Stimulated activated CD4-positive, alpha-beta T cell treated with anti-CD3 and anti-CD28 coated beads, Interleukin-12 subunit alpha, Interleukin-12 subunit beta, amount 100 ng/mL, for 4 hours (primary cell): ENCODE measurements at places on chromosomes 2 and 18.

GRCh38 chr2:23510471-23510870 lies 125.5 kb downstream of the KLHL29 start:
- DNase-seq: no peak

DNA sequence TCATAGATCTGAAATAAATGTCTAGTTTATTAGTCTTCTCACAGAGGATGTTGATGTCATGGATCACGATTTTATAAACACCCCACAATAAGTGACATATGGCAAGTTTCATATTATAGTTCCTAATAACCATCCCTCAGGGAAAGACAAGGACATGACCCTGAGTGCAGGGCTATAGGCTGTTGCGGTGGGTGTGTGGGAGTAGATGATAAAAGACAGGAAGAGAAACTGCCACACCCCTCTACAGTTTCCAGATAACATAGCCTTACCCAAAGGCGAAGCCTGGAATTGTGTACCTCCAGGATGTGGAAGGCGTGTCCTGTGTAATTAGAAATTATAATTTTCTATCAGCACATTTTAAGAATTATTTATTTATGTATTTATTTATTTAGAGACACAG lies 2.4 kb upstream of the NEDD4L start:
- DNase-seq: no peak

- DNase-seq: no peak
Measured at GRCh38 chr2:75573145-75573878, 12.6 kb upstream of the EVA1A start.

- no peak for DNase-seq
Measured at GRCh38 chr2:65361623-65362022, 70.8 kb downstream of the SPRED2 start.

- DNase-seq: no peak
Measured at GRCh38 chr2:200353120-200353519, 46.6 kb downstream of the SPATS2L start.

- no peak for DNase-seq
Measured at GRCh38 chr2:224909885-224910573, 132.2 kb downstream of the DOCK10 start.

DNA sequence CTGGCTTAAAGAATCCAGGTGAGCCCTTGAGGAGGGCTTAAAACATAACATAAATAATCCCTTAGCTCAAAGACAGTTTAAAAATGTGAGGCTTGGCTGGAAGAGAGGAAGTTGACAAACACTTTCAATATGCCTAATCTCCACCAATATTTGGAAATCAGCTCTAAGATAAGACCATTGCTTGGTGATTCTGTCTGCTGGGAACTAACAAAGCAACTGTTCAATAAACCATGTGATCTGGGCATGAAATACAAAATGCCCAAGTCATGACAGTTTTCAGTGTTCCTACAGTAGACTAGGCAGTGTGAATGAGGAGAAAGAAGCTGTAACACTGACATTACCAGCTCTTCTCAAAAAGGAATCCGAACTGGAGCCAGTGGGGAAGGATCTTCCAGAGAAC lies 10.7 kb downstream of the MFF start:
- no peak for DNase-seq

GRCh38 chr18:75474332-75474731 lies 46.8 kb upstream of the SMIM21 start:
- no peak for DNase-seq

DNA sequence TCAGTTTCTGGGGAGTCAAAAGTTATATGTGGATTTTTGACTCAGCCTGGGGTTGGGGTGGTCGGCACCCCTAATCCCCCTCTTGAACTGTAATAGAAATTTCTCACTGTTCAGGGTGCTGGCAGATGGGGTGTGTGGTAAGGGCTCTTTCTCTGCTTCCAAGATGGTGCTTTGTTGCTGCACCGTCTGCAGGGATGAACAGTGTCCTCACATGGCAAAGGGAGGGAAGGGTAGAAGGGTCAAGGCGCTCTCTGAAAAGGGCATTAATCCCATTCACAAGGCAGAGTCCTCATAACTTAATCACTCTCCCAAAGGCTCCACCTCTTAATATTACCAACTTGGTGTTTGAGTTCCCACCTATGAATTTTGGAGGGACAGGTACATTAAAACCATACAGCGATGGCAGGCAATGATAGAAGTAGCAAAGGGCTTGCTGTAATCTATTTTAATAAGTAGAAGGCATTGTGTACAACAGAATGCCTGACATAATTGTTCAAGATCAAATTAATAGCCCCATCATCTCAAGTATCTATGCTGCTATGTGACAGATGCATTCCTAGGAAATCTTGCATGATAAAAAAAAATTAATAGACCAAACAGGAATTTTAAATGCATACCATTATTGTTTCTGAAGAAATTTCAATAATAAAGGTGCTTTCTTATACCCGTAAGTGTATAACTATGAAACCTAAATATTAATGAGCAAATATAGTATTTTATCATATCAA lies 28.1 kb downstream of the MMADHC start:
- no peak for DNase-seq

DNA sequence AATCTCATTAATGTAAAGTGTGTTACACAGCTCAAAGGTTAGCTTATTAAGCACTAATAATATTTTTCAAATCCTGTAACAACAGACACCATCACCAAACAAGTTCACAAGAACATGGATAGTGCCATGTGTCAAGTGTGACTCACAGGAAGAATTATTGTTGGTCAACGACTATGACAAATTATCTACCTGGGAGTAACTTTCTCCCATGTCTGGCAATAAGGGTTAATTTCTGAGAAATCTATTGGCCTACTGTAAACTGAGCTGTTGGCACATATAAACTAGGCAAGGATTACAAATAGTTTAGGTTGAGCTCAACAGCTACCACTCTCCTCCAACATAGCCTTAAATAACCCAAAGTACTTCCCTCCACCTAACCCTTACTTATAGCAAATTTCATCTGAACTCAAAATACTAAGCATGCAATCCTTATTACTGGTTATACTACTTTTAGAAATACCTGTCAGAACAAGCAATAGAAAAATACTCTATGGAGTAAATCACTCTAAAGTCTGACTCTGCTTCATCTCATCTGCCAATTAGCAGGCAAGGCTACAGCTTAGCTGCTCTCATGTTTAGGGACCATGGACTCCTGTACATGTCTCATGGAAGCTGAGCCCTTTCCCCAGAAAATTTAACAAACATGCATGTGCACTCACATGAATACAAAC lies 223.0 kb downstream of the NBAS start:
- no peak for DNase-seq

DNA sequence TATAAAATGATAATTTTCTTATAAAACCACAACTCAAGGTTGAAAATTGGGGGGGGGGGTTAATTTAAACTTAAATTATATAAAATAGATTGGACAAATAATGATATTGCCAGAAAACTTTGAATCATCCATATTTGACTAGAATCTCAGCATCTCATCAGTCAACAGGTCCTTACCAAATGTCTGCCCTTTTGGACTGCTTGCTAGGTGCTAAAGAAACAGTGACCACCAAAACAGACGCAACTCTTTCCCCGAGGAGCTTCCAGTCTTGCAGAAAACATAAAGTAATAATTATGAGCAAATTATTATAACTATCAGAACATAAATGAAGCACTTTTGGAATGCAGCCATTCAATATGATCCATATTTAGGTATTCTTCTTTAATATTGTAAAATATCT lies 8.6 kb upstream of the COL3A1 start:
- no peak for DNase-seq

GRCh38 chr2:72627083-72627482 lies 198.8 kb downstream of the EXOC6B start:
- DNase-seq: no peak

GRCh38 chr18:25896178-25896780 lies 194.1 kb downstream of the SS18 start:
- no peak for DNase-seq

DNA sequence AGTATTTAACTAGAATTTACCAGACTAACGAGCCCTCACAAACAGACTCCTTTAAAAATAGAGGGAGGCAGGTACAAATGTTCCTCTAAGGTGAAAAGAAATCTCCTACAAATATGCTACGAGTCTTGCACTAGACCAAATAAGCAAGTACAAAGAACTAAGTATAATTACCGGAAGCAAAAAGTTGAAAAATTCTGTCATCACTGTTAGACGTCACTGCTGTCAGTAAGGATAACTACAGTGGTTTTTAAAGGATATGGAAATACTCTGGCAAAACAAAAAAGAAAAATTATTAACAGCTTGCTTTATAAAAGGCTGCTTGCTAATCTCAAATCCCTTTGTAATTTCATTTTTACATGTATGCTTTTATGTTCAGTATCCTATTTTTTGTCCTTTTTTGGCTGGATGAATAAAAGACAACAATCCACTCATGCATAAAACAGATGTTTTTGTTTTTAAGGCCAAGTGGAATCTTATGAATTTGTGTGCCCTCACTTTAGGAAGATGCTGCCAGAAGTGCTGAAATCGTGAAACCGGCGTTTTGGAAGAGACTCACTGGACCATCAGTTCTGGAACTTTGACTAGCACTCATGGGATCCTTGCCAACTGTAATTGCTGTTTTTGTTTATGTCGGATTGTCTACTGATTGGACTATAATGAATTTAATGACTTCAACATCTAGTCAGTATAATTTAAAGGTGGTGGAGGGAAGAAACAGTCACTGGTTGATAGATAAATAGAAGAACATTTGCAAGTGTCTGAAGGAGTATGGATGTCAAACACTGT lies 6.7 kb downstream of the ZNF521 start:
- DNase-seq: no peak

DNA sequence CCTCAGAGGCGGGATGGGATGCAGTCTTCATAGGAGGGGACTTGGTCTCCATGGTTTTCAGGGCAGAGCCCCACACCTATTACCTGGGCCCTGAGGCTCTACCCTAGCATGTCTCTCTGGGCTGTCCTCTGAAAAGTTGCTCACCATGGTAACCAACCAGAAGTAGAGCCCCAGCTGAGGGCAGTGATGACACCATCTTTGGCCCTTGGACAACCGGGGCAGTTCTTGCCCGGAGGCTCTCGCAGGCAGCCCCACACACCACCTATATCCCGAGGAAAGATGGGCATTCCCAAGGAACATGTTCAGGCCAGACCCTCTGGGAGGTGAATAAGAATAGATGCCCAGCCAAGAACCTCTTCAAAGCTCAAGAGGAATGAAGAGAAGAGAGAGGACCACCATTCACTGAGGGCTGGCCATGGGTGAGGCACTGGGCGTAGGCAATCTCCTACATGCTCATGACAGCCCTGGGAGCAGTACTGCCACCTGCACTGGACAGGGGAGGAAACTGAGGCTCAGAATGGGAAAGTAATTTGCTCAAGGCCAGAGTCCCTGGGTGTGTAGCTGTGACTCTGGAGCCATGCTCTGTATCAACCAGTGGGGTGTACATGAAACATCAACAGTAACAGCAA lies 72.5 kb downstream of the HS1BP3 start:
- no peak for DNase-seq

DNA sequence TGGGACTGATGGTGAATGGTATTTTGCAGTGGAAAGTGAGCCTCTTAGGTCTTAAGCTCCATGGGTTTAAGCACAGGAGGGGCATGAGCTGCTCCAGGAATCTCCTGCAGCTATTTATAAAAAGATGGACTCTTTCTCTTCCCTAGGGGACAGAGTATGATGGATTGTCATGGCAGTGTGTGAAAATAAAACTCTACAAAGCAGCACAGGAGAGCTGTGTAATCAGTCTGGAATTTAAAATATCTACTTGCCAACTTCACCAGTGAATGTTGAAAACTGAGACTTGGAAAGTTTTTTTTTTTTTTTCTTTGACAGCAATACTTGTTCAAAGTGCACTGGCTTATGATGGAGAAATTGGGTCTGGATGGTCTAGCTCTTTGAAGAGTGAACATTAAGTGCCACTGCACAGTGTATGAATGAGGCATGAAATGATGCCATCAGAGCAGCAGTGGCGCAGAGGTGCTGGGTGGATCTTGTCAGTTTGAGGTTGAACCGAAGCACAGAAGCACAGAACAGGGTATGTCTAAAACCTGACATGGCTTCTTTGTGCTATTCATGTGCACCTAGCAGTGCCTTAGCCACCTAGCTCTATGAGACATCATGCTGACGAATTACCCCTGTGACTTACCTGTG lies 245.4 kb downstream of the PTPRM start:
- no peak for DNase-seq

DNA sequence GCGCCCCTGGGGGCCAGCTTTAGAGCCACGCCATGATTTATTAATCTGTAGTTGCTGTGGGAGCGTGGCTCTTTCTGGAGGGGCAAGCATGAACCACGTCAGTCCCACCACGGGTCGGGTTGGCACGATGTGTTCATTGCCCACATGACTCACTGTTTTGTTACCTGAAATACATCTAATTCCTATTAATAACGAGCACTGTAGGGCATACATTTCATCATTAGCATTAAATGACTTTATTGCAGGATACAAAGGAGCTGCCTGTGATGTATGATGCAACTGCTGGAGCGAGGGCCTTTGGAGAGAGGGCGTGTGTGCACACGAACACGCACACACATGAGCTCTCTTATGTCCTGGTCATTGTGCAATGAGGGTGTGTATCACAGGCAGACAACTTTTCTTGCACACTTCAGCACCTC lies 127.0 kb downstream of the INHBB start:
- no peak for DNase-seq

GRCh38 chr2:113061896-113062770 lies 3.1 kb downstream of the IL36RN start:
- DNase-seq: no peak

DNA sequence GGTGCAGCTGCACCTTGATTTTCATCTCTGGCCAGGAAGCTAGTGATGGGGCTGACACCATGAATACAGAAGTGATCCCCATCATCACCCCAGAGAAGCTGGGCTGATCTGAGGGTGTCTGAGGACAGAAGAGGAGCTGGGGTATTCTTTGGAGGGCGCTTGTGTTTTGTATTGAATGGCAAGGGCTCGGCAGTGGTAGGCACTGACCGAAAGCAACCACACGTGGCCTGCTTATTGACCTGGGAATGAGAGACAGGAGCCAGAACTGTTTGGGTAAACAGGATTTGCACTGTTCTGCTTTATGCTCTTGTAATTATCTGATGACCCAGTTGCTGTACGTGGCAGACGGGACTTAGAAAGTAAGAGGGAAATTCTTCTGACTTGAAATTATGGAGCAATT lies 62.6 kb upstream of the RPL31 start:
- no peak for DNase-seq

GRCh38 chr18:11956371-11957308 lies 24.7 kb upstream of the IMPA2 start:
- DNase-seq: no peak

DNA sequence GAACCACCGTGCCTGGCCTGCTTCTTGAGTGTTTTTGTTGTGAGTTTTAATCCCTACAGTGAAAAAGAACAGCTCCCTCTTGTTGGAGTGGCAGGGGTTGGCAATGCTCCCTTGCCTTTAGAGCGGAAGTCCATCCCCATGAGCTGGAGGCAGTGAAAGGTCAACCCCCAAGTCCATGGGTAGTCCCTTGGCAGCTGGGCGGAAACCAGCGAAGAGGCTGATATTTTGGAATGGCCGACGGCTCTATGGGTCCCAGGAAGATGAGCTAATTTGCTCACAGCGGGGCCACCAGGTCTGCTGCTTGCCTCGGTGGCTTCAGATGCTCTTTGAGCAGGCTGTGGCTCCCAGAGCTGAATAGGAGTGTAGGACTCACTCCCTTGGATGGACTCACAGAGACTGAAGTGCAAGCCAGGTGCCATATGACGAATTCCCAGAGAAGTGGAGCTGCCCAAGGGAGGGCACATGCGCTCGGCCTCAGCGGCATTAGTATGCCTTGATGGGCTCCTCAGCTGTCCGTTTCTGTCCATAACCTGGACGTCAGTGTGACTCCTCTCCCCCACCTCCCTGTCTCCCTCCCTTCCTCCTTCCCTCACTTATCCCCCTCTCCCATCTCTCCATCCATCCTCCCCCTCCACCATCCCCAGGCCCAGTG lies 25.4 kb upstream of the RHOB start:
- DNase-seq: no peak

- no peak for DNase-seq
Measured at GRCh38 chr2:50831676-50832075, 200.3 kb downstream of the NRXN1 start.
